Activated CD8-positive, alpha-beta memory T cell treated with anti-CD3 and anti-CD28 coated beads, Interleukin-2, amount 10 ng/mL, durations not matched to agents 7 days and 5 days (primary cell): ENCODE measurements at places on chromosomes 12 and 14. TPM values are rescaled to one million over a fixed set of nuclear protein-coding genes. Genes with fewer than 3 reads are reported as not detected.

- no peak for DNase-seq
- H3K27ac ChIP-seq: no peak overlapping the region
- no peaks in the 10 kb centered on the region for H3K36me3 ChIP-seq
- no peaks in the 10 kb centered on the region for H3K4me1 ChIP-seq
- peaks cover 13% of the 10 kb centered on the region for H3K27me3 ChIP-seq
These were observed 55.9 kb downstream of the KCNA5 start for GRCh38 chr12:5099591-5099990.

- H3K36me3 ChIP-seq: peaks cover 50% of the 10 kb centered on the region
- DNase-seq: no peak
- H3K27me3 ChIP-seq: no peaks in the 10 kb centered on the region
- H3K4me3 ChIP-seq: peak overlapping the region; percentile 50
These were observed 145.0 kb upstream of the SLC38A2 start for GRCh38 chr12:46517579-46517962.

DNA sequence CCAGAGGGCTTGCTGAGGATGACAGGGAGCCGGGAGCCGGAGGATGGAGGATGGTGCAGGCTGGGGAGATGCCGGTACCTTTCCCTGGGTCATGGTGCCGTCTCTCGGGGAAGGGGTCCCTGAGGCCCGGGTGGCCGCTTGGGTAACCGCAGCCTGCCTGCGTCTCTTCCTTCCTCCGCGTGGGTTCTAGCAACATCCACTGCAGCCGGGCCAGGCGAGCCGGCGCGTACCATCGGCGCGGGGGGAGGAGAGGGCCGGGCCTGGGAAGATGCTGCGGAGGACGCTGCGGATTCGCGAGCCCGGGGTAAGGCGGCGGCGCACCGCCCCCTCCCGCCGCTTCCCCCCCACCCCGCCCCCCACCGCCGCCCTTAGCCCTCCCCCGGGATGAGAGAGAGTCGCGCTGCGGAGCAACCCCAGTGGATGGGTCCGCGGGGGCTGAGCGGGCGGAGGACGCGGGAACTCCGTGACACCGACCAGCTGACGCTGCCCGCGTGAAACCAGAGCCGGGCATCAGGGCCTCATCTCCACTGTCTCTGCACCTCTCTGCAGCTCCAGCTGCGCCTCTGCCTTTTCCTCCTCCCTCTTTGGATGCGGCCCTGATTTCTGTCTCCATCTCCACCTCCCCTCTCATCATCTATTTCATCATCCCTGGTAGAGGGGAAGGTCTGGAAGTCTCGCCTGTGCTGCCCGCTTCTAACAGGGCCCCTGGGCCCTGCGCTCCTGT lies at the start of gene FAIM2:
Gene FAIM2 (minus strand): TSS at position 201 of the 724 bp plus-strand sequence. CDS start 108 bp downstream, at position 93.
- H3K27me3 ChIP-seq: peaks cover 30% of the 10 kb centered on the region
- peaks cover 10% of the 10 kb centered on the region for H3K4me1 ChIP-seq
- DNase-seq: peak; percentile 62

DNA sequence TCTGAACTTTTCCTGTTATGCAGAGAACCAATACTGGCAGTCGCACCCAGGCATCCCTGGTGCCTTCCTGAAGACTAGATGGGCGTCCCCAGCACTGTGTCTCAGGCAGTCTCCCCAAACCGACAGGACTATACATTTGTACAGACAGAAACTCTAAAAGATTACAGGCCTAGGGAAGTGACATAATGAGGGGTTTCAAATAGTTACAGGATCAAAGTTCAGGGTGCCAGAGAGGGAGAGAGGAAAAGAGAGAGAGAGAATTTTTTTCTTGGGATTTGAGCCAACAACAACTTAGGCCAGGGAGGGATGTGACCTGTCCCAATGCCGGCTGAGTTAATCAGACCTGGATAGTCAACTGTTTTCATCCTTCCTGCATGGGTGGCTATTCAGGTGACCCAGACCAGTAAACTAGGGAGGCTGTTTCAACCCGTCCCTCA lies 9.3 kb upstream of the GMFB start:
- no peak for DNase-seq
- H3K4me1 ChIP-seq: peaks cover 5% of the 10 kb centered on the region
- no peaks in the 10 kb centered on the region for H3K36me3 ChIP-seq
- no peak overlapping the region for H3K27ac ChIP-seq

DNA sequence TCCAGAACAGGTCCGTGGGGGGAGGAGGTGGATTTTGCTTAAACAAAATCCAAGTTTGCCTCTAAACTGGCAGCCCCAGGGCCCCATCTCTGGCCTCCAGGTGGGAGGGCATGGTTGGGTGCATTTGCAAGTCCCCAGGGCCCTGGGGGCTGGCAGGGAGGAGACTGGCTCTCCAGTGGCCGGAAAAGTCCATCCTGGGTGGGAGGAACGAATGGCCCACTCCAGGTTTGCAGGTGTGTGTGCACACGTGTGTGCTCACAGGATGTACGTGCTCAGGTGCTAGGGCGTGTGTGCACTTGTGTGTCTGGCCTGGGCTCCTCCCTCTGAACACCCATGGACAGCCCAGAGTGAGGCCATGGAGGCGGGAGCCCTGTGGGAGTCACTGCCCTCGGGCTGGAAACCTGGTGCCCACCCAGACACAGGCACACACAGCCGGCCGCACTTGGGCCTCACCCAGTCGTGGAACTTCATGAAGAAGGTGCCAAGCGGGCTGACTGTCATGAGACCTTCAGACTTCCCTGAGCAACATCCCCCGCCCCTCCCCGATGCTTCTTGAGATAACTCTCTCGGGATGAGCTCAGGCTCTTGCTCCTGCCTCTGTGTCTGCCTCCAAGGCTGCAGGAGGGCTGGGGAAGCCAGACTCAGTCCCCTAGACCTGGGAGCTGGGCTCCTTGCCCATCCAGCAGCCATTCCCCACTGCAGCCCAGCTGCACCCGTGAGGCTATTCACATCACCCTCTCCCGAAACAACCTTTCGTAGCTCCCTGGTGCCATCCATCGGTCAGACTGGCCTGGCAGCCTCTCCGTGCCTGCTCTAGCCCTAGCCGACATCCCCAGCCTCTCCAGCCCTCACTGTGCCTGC lies 9.4 kb downstream of the AHNAK2 start:
- H3K27me3 ChIP-seq: peaks cover 23% of the 10 kb centered on the region
- DNase-seq: no peak
- H3K4me1 ChIP-seq: peaks cover 2% of the 10 kb centered on the region
- H3K4me3 ChIP-seq: no peak overlapping the region
- H3K36me3 ChIP-seq: no peaks in the 10 kb centered on the region

The FOXG1 gene
- total RNA-seq: not detected

The ST8SIA1 gene
- total RNA-seq: 4.6 TPM

The GMFB gene
- 29.7 TPM for total RNA-seq

The MYRFL gene
- not detected for total RNA-seq

DNA sequence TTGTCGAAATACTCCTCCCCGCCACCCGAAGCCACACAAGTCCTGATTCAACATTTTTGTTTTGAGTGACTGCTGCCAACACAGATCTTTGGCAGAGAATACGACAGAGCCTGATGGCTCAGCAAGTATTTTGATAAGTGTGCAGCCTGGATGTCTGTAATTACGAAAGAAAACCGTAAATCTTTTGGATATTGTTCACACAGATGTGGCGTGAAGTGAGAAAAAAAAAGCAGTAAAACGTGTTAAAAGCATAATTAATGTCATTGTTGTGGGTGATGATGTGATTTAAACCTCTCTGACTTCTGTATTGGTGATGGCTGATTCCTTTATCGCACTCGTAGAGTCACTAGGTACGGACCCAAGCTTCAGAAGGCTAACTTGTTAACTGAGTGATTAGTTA lies 98.7 kb downstream of the PHETA1 start:
- H3K27me3 ChIP-seq: peaks cover 13% of the 10 kb centered on the region
- no peaks in the 10 kb centered on the region for H3K4me1 ChIP-seq
- no peak for DNase-seq
- H3K4me3 ChIP-seq: no peak overlapping the region

The LHX5 gene
- total RNA-seq: not detected

The SPTB gene
- not detected for total RNA-seq

- no peak overlapping the region for H3K4me3 ChIP-seq
- peak; percentile 57 for DNase-seq
- no peaks in the 10 kb centered on the region for H3K27me3 ChIP-seq
- no peaks in the 10 kb centered on the region for H3K4me1 ChIP-seq
- peaks cover 32% of the 10 kb centered on the region for H3K36me3 ChIP-seq
- peak overlapping the region; percentile 40 for H3K27ac ChIP-seq
These were observed 19.3 kb downstream of the ZC2HC1C start for GRCh38 chr14:75088566-75089373.
